ENCODE measurements at places on chromosomes 4 and X.
A peak's percentile ranks its signal among the peaks of the same experiment; 100 is the strongest.

DNA sequence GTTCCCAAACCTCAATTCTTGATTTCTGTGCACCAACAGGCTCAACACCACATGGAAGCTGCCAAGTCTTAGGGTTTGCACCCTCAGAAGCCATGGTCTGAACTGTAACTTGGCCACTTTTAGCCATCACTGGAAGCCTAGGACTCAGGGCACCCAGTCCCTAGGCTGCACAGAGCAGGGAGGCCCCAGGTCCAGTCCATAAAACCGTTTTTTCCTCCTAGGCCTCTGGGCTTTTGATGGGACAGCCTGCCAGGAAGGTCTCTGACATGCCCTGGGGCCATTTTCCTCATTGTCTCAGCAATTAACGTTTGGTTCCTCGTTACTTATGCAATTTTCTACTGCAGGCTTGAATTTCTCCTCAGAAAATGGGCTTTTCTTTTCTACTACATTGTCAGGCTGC, 1259.6 kb downstream of the RAPGEF2 start:
- no peak for DNase-seq

GRCh38 chr4:36320117-36320896, 38.9 kb downstream of the DTHD1 start:
- DNase-seq: no peak

GRCh38 chr4:135353008-135353407, 1151.4 kb upstream of the PABPC4L start:
- DNase-seq: no peak

- no peak for DNase-seq
Observed at GRCh38 chrX:139971394-139971749, 6.1 kb upstream of the CXorf66 start.

- no peak for DNase-seq
Observed at GRCh38 chrX:48934581-48935300, 15.9 kb upstream of the PIM2 start.

DNA sequence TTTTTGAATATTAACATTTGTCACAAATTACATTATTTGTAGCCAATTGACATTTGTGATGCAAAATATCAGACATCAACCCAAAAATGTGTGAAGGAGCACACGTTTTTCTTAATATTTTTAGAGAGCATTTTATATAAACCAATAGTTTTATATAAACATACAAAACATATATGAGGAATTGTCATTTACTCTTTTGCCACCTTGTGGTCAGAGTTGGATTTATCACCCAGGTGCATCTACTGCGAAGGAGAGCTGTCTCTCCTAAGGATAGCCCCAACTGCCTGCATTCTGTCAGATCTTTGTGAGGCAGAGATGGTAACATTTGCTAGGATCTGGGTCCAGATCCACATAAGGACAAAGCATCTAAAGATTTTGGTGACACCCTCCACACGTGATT, 2.5 kb upstream of the USP27X start:
- no peak for DNase-seq

DNA sequence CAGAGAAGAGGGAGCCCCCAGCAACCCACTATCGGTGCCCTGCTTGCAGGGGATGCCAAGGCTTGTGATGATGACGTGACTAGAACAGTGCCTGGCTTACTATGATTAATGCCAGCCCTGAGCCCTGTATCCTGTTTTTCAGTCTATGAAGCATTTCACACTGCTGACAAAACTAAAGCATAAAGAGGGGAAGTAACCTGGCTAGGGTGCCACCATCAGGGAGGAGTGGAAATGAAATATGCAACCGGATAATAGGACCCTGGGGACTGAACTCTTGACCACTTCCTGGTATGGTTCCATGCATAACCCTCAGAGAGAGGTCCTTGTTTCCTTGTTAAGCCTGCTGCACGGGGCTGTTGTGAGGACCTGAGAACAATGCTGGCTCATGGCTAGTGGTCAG, 50.3 kb downstream of the MED28 start:
- peak; percentile 8 for DNase-seq

DNA sequence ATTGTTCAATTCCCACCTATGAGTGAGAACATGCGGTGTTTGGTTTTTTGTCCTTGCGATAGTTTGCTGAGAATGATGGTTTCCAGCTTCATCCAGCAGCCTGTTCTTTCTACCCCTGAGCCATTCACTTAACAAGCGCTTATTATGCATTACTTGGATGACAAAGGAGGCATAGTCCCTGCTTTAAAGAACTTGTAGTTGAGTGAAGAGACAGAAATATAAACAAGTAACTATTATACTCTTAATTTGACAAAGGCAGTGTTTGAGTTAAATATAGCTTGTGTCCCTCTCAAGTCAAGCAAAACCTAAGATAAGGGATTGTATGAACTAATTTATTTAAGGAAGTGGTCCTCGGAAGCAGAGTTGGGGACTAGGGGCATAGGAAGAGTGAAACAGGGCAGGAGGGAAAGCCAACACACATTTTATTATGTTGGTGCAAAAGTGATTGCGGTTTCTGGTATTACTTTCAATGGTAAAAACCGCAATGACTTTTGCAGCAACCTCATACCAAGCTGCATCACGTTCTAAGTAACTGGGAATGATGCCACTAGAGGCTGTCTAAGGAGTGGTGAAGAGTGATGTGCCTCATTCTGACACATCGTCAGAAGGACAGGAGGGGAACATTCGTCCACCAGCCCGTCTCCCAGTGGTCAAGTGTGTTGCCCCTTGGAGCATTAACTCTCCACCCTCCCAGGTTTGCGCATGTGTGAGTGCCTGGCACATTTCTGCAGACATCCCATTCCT, 41.8 kb downstream of the QDPR start:
- DNase-seq: no peak

DNA sequence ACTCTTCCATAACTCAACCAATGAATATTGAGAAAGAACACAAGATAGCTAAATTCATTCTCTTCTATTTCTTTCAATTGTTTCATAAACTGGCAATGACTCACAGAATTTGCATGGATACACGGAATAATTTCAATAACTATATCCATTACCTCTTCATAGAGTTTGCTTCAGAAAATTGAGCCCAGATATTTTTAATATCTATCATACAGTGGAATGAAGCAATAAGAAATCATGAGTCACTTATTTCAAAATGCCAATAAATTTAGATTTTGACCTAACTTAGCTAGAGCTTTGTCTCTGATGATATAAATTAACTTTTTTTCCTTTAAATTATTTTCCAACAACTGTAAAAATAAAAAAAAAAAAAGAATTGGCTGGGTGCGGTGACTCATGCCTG, 22.2 kb upstream of the MANBA start:
- DNase-seq: no peak

- no peak for DNase-seq
Observed at GRCh38 chr4:24126776-24127175, 236.9 kb upstream of the PPARGC1A start.

DNA sequence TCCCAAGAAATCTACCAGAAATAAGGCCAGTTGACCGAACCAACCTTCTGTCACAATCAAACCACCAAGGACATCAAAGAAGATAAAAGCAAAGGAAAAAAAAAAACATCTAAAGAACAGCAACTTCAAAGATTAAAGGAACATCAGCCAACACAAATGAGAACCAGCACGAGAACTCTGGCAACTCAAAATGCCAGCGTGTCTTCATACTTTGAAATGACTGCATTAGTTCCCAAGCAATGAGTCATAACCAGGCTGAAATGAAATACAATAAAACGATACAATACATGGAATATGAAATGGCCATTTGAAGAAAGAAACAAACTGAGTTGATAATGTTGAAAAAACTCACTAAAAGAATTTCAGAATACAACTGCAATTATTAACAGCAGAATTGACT, 611.6 kb upstream of the GRIA3 start:
- DNase-seq: no peak

DNA sequence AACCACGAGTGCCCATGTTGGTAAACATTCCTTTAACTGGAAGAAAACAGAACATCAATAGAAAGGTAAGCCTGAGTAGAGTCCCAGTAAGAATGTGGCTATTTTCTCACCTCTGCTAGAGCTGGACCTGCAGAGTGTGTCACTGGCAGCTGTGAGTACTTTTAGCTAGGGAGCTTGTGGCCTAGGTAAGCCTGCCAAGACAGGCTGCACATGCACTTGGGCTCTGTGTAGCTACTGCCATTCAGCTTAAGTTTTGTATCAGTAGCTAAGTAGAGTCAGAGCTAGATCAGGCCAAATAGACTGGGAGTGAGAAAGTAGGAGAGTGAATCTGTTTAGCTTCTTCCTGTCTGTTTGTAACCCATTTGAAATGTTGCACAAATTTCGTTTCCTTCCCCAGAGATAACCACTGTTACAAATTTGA, 35.3 kb downstream of the RBPJ start:
- no peak for DNase-seq

- peak; percentile 25 for DNase-seq
Observed at GRCh38 chr4:184851200-184851541, 25.4 kb upstream of the ACSL1 start.

GRCh38 chr4:101171747-101172146, 175.6 kb downstream of the PPP3CA start:
- DNase-seq: no peak

- no peak for DNase-seq
Observed at GRCh38 chrX:41245641-41246040, 88.3 kb upstream of the DDX3X start.

GRCh38 chrX:23742174-23742696, 841 bp downstream of the ACOT9 start:
- DNase-seq: no peak
